ENCODE measurements at places on chromosomes 1 and 21.

GRCh38 chr1:168637350-168637991, 61.1 kb downstream of the XCL1 start:
- no peak for DNase-seq

DNA sequence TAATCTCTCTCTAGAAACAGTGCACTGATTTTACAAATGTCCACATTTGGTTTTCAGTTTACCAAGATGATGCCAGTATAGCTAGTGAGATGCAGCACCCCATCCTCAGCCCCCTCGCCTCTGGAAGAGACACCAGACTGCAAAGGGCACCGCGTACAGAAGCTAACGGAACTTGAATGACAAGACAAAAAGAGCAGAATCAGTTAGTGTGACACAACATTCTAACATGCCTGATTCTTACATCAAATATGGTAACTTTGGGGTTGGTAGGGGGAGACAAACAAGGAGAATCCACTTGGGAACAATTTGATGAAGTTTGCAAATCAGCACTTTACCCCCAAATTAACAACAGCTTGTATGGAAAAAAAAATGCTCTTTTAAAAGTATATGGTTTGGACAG, 4.1 kb upstream of the MAGOH start:
- DNase-seq, result no peak

DNA sequence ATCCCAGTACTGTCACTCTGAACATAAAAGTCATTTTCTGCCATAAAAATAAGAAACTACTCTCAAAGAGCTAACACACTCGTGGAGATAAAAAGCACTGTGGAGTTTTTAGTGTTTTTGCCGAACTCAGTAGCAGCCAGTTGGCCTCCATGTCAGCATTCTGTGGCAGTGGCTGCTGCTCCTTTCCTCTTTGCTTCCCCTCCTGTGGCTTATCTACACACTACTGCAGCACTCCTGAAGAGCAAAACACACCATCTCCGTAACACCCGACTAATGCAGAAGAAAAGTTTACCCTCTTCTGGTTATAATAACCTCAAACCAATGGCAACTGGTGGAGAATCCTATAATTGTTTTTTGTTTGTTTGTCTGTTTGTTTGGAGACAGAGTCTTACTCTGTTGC, 44.9 kb downstream of the RAB3GAP2 start:
- no peak for DNase-seq

GRCh38 chr1:67041841-67042503, 12.0 kb downstream of the SLC35D1 start:
- DNase-seq, result no peak

DNA sequence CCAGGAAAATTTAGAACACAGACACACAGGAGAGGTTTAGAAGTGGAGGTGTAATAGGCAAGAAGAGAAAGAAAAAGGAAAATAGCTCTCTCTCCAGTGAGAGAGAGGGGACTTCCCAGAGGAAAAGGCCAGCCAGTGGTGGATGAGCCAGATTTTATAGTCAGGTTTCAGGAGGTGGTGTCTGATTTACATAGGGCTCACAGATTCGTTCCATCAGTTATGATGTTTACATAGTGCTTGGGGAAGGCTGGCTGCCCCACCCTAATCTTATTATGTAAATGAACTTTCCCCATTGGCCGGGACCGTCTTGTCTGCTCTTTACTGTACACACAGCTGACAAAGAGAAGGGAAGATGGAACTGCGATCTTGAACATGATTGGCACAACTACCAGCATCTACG, 797.3 kb downstream of the PLA2G4A start:
- DNase-seq, result no peak

- no peak for DNase-seq
These were observed 15.1 kb downstream of the PRMT2 start for GRCh38 chr21:46650476-46651098.

- DNase-seq, result no peak
These were observed 927.2 kb downstream of the BRINP3 start for GRCh38 chr1:189550498-189550897.

DNA sequence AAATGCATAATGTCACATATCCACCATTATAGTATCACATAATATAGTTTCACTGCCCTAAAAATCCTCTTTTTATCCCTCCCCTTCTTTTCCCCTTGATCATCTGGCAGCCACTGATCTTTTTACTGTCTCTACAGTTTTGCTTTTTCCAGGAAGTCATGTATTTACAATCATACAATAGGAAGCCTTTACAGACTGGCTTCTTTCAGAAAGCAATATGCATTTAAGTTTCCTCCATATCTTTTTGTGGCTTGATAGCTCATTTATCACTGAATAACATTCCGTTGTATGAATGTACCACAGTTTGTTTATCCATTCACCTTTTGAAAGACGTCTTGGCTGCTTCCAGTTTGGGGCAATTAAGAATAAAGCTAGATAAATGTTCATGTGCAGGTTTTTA, 14.3 kb upstream of the WDTC1 start:
- no peak for DNase-seq

DNA sequence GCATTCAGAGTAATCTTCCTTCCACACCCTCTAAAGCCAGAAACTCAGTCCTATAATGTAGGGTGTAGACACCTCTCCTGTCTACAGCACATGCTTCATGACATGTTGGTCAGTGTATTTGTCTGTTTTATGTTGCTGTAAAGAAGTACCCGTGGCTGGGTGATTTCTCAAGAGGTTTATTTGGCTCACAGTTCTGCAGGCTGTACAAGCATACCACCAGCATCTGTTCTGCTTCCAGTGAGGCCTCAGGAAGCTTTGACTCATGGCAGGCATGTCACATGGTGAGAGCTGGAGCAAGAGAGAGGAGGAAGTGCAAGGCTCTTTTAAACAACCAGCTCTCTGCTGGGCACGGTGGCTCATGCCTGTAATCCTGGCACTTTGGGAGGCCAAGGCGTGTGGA, 12.1 kb downstream of the PLOD1 start:
- no peak for DNase-seq

DNA sequence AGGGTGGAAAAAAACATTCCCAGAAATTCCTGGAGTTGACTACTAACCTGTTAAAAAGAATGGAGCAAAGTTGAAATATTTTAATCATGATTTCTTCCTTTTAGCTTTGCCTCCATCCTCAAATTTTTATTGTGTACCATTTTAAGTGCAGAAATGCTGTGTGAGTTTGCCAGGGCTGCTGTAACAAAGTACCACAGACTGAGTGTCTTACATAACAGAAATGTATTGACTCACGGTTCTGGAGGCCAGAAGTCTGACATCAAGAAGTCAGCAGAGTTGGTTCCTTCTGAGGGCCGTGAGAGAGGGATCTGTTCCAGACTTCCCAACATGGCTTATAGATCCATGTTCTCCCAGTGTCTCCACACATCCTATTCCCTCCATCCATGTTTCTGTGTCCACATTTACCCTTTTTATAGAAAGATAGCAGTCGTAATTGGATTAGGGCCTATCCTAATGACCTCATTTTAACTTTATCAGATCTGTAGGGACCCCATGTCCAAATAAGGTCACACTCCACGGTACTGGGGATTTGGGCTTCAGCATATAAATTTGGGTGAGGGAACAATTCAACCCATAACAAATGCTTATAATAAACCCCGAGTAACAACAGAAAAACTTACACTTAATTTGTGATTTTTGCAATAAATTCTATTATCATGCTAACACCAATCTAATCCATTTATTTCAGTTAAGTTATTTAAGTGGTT, 12.7 kb downstream of the SNX7 start:
- no peak for DNase-seq

DNA sequence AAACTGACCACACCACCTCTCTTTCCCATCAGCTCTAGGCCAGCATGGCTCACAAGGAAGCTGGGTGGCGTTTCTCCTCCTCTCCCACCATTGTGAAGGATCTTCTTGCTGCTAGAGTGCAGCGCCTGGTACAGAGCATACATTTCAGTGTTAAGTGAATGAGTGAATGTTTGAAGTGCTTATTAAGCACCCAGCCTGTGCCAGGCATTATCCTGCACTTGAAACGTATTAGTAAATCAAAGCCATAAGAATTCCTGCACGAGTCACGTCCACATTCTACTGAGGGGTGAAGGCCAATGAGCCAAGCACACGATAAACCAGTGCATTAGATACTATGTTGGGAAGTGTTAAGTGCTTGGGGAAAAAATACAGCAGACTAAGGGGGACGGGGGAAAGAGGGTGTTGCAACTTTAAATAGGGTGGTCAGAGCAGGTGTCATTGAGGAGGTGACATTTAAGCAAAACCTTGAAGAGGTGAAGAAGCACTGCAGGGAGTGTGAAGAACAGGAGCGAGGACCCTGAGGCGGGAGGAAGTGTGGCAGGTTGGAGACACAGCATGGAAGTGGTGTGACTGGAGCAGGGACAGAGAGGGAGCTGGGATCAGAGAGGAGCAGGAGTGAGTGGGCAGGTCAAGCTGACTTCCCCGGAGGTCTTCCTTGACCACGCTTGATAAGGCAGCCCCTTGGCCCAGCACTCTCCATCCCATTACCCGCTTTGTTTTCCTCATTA, 48.5 kb upstream of the LRRN2 start:
- no peak for DNase-seq

DNA sequence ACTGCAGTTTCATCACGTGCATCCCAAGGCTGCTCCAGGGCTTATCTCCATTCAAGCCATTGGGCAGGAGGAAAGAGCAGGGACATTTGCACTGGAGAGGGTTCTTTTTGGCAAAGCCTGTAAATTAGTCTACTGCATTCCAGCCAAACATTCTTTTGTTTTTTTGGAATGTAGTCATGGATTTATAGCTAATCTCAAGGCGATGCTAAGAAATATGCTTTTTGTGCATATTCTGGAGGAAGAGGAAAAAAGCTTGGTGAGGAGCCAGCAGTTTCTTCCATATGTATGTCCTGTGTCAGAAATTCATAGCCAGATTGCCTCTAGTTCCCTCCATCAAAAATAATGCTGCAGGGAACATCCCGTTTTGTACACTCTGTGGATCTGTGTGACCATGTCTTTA, 221.4 kb downstream of the BACH1 start:
- DNase-seq, result no peak

DNA sequence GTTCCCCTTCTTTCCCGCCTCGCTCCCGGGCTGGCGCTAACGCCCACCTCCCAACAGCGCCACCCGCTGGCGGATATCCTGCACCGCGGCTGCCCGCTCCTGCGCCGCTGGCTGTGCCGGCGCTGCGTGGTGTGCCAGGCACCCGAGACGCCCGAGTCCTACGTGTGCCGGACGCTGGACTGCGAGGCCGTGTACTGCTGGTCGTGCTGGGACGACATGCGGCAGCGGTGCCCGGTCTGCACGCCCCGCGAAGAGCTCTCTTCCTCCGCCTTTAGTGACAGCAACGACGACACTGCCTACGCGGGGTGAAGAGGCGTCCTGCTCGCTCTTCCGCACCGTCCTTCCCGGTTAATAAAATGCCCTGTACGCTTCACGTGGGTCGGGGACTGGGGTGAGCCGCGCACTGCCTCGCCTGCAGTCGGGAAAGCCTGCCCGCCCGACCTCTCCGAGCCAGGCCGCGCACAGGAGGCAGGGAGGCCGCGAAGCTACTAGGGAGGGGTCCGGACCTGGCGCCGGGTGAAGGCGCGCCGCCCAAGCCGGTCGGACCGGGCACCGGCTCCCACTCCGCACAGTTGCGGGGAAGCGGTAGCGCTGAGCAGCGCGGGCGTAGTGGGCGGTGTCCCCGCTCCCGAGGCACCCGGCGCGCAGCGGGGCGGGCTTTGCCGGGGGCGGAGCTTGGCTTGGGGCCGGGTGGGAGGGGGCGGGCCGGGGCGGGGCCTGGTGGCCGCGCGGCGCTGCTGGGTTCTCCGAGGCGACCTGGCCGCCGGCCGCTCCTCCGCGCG, at the start of gene ADAM15:
Gene ADAM15, plus strand, starts transcription at position 757 of the 782 bp plus-strand sequence. CDS start 71 bp downstream, outside the sequence.
- DNase-seq, result peak; percentile 94

- DNase-seq, result no peak
These were observed 511 bp downstream of the ZNF683 start for GRCh38 chr1:26372039-26372438.

GRCh38 chr1:64100791-64101190, 102.6 kb upstream of the UBE2U start:
- DNase-seq, result no peak

- DNase-seq, result no peak
These were observed 12.4 kb downstream of the KLHDC8A start for GRCh38 chr1:205344066-205344928.

- DNase-seq, result no peak
These were observed 130.2 kb downstream of the TPR start for GRCh38 chr1:186244825-186245224.

DNA sequence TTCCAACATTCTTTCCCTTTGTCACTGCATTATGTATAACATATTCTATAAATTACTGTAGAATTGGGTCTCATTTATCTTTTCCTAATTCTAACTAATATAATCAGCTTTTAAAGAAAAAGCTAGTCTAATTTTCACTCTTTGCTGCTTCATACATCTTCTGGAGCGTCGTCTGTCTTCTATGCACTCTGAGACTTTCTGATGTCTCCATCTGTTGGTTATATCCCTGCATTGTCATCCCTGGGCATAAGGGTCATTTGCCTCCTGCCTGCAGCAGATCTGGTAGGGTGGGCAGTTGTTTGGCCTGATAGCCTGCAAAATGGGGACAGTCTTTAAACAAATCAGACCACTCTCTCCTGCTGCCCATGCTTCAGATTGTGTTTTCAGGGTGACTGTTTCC, 40.8 kb upstream of the DYNLT5 start:
- DNase-seq, result no peak

- no peak for DNase-seq
These were observed 98.5 kb downstream of the CDC42BPA start for GRCh38 chr1:227219715-227220292.

DNA sequence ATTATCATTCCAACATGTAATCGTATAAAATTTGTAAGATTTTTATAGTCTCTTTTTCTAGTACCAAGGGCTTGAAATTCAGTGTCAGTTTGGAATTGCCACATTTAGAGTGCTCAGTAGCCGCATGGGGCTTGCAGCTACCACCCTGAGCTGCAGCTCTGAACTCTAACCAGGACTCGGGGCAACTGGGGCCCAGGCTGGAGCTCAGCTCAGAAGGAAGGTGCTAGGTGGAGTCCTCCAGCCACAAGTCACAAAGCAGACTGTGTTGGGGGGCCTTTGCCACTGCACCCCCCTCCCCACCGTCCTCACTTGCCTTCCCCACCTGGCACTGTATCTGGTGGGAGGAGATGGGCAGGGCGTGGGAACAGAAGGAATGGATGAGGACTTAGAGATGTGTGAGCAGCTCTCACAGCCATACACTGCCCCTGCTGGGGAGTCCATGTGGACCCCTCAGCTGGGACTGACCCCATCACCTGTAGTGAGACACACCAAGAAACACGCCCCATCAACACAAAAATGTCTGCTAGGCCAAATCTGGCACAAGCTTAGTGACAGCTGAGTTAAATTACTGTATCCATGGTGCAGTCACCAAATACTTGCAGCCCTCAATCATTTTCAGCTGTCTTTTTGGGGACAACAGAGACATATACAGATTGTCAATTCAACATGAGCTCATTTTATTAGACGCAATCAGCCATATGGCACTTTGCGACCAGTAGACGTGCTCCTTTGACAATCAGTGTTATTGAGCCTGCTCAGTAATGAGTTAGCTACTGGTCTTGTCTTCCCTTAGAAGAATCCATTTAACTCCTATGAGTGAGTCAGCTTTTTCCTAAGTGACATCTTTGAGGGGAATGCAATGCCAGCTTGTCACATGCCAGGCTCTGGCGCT, 241.7 kb upstream of the RAB4A start:
- DNase-seq, result no peak

Data from H54 (cell line).